ENCODE measurements at places on chromosomes 12 and 14.

- no peak for DNase-seq
Observed at GRCh38 chr12:25332143-25332542, 81.4 kb upstream of the KRAS start.

DNA sequence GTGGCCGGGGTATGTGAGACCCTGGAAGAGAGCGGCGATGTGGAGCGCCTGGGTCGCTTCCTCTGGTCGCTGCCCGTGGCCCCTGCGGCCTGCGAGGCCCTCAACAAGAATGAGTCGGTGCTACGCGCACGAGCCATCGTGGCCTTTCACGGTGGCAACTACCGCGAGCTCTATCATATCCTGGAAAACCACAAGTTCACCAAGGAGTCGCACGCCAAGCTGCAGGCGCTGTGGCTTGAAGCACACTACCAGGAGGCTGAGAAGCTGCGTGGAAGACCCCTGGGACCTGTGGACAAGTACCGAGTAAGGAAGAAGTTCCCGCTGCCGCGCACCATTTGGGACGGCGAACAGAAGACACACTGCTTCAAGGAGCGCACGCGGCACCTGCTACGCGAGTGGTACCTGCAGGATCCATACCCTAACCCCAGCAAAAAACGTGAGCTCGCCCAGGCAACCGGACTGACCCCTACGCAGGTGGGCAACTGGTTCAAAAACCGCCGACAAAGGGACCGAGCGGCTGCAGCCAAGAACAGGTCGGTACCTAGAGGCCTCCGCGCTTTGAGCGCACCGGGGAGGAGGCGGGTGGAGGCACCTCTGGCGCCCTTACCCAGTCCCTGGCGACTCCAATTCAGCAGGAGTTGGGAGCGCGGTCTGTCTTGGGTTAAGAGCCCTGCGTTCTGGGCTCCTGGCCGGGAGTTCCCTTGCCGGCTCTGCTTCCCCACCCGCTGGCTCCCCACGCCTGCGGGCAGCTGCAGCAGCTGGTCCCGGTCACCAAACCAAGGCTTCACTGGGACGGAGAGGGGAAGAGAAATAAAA is 700 bp downstream of the SIX6 start:
- DNase-seq, result no peak

DNA sequence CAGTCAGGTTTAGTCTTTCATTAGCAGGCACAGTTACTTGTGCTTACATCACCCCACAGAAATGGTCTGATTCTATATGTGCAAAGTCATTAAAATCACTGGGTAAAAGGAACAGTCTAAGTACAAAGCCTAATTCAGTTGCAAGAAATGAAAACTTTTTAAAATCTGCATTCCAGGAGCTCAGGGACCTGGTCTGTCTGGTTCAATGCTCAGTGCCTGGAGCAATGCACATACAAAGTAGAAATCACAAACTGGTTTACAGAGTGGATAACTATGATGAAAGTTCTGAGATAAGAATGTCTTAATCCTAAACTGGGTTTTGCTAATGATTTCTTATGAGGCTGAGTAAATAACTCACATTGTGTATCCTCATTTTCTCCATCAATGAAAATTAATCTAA is 28.7 kb downstream of the LMNTD1 start:
- DNase-seq, result no peak

- no peak for DNase-seq
Observed at GRCh38 chr14:75127903-75128595, 1.2 kb upstream of the NEK9 start.

DNA sequence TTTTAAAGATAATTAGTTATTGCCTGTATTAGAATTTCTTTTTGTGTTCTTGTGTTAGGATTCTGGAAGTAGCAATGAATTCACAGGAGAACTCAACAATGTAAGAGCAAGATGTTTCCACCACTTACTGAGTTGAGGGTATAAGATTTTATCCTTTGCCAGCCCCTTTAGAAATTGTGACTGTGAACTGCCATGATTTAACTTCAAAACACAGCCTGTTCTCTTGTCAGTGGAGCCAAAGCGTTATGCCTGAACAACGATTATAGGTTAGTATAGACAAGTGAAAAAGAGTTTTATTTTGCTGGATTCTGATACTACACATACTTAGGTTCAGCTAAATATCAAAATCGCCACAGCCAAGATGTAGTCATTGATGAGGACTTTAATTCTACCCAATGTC is 101.6 kb downstream of the CRADD start:
- DNase-seq, result no peak

GRCh38 chr12:85803231-85803630 is 33.0 kb downstream of the RASSF9 start:
- DNase-seq, result no peak

DNA sequence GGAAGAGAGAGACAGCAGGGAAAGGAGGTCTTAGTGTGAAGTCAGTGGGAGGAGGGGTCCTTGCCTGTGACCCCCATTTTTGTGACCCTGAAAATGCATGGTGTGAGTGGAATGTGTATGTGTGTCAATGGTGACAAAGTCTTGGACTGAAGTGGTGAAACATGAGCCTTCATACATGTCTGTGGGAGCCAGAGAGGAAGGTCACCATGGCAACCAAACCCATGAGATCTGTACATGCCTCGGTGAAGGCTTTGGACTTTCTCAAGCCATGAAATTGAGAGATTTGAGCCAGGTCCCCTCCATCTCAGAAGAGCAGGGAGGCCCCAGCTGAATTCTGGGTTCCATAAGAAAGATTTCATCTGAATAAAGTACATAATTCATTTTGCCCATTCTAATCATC is 108.7 kb downstream of the TTC8 start:
- no peak for DNase-seq

GRCh38 chr12:102916252-102917025 is 605 bp downstream of the PAH start:
- DNase-seq, result no peak

DNA sequence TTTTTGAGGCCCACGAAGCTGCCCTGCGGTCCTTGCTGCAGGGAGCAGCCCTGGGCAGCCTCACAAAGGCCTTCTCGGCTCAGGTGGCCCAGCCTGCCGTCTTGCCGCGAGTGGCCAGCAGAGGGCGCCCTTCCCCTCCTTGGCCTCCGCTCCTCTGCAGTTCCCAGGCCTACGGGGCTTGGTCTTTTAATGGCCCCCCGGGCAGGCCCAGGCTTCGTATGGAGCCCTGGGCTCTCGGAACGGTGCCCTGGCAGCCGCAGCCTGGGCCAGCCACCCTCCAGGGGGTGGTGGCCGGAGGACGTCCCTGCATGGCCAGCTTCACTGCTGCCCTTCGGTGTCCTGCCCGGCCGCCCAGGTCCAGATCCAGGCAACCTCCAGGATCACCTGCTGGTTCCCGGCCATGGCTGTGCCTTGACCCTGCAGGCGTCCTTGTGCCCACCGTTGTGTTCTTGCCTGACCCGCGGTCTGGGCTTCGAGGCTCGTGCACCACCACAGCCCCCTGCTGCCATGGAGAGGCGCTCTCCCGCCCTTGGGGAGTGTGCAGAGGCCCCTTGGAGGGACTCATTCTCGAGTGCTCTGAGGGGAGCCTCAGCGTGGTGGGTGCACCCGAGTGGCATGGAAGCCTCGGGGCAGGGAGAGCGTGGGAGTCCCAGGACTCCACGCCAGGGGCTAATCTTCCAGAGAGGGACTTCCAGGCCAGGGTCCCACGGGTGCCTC is 9.4 kb downstream of the ASPG start:
- peak; percentile 48 for DNase-seq

DNA sequence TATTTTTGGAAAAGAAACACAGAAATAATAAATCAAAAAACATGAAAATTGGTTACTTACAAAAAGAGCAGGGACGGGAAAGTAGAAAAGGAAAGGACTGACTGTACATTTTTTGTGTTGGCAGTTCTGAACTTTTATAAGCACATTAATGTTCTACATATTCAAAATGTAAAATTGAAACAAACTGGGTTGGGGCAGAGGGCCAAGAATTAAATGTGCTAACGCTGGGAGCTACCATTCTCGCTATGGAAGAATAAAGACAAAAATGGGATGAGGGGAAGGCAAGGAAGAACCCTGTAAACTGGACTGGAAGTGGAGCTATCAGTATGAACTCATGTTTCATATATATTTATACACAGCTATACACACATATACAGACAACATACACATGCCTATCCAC is 24.5 kb downstream of the ATP2B1 start:
- DNase-seq, result no peak

Data from GM18507 (cell line).